ENCODE measurements at places on chromosomes 3 and 15.

DNA sequence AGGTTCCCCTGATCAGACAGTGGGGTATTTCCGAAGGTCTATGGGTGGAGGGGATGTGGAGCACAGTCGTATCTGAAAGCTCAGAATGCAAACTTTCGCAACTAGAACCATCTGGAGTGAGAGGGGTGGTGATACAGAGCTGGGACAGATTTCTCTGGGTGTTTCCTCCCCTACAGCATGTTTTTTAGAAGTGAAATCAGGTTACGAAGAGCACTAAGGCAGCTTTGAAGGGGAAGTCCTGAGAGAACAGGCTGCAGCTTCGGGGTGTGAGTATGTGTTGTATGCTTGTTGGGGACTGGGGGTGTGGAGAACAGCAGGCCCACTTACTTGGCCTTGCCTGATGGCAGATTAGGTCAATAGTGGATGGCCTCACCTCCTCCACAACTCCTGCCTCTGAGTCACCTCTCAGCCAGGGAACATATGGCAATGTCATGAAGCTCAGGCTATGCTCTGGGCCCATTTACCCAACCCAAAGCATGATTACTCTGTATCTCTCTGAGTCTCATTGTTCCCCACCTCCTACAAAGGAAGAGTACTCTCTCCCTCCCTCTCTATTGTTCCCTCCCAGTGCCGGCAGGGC is 107.2 kb upstream of the RASGRP1 start:
- DNase-seq, result no peak

DNA sequence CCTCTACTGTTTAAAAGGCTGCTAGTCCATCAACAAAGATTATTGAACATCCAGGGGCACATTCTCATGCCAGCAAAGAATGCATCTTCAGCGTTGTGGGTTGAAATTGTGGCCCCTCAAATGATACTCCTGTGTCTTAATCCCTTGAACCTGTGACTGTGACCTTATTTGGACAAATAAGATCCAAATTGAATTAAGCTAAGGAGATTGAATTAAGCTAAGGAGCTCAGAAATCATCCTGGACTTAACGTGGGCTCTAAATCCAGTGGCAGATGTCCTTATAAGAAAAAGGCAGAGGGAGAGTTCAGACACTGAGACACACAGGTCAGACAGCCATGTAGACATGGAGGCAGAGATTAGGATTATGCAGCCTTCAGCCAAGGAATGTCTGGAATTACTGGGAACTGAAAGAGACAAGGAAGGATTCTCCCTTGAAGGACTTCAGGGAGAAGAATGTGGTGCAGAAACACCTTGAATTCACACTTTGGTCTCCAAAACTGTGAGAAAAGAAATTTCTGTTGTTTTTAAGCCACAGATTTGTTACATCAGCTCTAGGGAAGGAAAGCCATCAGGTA is 57.3 kb upstream of the SLC24A5 start:
- no peak for DNase-seq

GRCh38 chr3:116046350-116046749 is 398.9 kb downstream of the LSAMP start:
- DNase-seq, result no peak

- DNase-seq, result no peak
These were observed 96.7 kb upstream of the KCNMB2 start for GRCh38 chr3:178439504-178439903.

DNA sequence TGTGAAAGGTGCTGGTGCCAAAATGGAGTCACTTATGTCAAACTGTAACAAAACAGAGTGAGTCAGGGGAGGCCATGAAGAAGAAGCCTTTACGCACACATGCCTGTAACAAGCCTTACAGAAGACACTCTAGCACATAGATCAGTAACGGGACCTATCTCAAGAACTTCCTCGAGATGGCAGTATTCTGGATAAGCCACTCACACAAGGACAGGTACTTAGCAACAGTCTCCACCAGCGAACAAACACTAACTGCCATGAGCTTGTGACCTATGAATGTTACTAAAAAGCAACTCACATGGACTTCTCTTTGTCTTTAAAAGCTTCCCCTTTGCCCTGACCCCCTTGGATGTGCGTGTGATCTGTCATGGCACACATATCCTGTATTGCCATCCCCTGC is 235.1 kb downstream of the CD47 start:
- DNase-seq, result no peak

DNA sequence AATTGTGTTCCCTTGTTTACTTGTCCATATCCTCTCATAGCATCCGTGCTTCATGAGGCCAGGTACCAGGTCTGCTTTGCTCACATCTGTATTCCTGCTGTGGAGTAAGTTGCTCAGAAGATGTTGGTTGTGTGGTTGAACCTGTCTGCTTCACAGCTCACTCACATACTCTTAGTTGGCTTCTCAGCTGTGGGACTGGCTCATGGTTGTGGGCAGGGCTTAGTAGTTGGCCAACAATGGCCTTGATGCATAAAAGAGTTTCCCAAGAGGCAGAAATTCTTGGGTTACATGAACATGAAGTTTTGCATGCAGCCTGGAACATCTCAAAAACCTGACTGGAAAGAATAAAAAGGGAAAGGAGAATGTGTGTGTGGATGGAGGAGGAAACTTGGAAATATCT is 17.0 kb downstream of the CELF6 start:
- DNase-seq, result no peak

- no peak for DNase-seq
These were observed 9.6 kb downstream of the TGM4 start for GRCh38 chr3:44883999-44884431.

DNA sequence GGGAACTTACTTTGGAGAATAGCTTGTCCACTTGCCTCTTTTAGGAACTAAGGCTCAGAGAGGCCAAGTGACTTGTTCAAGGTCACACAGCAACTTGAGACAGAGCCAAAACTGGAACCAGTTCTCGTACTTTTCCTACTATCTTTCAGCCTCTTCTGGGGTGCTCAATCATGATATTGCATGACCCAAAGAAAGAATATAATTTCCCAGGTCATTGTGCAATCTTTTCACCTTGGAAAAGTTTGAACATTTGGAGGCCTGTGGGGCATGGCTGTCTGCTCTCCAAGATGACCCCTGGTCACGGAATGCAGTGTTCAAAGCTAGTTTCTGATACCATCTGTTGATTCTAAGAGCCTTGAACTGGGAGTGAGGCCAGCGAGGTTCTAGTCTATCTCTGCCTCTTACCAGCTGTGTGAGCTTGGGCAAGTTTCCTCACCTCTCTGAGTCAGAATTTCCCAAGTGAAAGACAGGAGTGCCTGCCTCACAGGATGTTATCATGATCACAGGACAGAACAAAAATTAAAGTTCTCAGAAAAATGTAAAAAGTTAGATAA is 89.7 kb downstream of the BDH1 start:
- no peak for DNase-seq

DNA sequence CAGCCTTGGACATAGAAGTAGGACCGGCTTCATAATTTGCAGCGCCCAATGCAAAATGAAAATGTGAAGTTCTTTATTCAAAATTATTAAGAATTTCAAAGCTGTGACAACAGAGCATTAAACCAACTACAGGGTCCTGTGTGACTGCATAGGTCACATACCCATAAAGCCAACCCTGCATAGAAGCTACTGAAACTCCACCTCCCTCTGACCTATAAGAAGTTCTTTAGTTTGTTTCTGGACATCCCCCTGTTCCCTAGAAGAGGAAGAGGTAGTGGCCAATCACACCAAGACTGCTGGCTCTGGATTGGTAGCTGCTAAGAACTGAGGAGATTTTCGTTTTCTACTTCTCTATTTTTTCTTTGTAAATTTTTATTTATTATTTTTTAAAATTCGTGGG is 9.0 kb upstream of the SELENOT start:
- DNase-seq, result no peak

GRCh38 chr15:61656391-61656790 is 403.9 kb downstream of the VPS13C start:
- no peak for DNase-seq

GRCh38 chr3:150656316-150656715 is 47.4 kb downstream of the ERICH6 start:
- no peak for DNase-seq

- no peak for DNase-seq
These were observed 53.0 kb downstream of the ATP2C1 start for GRCh38 chr3:130946882-130947281.

DNA sequence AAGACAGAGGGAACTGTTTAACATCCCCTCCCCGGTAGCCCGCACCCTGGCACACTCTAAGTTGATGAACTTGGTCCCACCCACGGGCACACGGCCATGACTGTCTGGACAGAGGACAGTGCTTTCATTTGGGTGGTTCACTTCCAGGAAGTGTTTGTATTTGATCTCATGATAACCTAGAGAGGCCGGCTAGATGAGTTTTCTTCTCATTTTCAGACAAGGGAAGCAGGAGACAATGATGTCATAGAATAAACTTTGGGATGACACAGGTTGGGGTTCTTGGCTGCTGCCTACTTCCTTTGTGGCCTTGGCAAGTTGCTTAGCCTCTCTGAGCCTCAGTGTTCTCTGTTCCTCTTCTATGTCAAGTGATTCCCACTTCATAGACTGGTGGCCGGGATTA is 16.1 kb upstream of the LYSMD4 start:
- DNase-seq, result no peak

- no peak for DNase-seq
These were observed 19.9 kb downstream of the WNT7A start for GRCh38 chr3:13860001-13860400.

DNA sequence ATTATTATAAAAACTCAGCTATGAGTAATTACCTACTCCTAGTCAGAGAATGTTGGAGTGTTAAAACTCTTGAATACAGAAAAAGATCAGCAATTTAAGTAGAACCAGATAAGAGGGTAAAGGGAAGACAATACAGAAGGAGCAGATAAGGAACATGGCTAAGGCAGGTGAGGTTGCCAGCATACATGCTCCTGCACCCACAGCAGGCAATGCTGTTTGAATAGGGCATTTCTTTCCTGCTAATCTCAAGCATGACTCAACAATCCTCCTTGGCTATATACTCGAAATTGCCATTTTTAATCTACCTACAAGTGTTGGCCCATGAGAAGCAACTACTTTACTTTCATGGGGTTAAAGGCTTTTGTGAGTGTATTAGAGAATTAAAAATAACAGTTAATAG is 494.5 kb downstream of the DIPK2A start:
- DNase-seq, result no peak

- DNase-seq, result no peak
These were observed 205.0 kb downstream of the LPP start for GRCh38 chr3:188358787-188359493.

- DNase-seq, result no peak
These were observed 276.2 kb upstream of the LRRFIP2 start for GRCh38 chr3:37450561-37450960.

DNA sequence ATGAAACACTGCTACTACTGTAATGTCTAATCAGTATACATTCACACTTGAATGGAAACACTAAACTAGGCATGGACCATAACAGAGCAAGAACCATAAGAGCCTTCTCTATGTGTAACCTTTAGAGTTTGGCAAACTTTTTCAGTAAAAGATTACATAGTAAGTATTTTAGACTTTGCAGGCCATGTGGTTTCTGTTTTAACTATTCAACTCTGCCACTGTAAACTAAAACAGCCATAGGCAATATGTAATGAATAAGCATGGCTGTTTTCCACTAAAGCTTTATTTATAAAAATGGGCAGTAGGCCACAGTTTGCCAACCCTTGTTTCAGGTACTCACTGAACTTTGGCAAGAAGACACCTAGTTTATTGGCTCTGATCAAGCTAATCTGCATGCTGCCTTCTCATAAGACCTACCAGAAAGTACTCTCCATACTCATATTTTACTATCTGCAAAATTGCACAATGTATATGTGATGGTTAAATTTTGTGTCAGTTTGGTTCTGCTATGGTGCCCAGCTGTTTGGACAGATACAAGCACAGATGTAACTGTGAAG is 46.0 kb downstream of the UACA start:
- DNase-seq, result no peak

- no peak for DNase-seq
These were observed 3.1 kb upstream of the CDV3 start for GRCh38 chr3:133570139-133570936.

Measured in NCI-H187 treated with DMSO at 0.1 percent for 48 hours (cell line).